Putamen (tissue), 1 donor: ENCODE measurements at places on chromosomes 6 and 20.

DNA sequence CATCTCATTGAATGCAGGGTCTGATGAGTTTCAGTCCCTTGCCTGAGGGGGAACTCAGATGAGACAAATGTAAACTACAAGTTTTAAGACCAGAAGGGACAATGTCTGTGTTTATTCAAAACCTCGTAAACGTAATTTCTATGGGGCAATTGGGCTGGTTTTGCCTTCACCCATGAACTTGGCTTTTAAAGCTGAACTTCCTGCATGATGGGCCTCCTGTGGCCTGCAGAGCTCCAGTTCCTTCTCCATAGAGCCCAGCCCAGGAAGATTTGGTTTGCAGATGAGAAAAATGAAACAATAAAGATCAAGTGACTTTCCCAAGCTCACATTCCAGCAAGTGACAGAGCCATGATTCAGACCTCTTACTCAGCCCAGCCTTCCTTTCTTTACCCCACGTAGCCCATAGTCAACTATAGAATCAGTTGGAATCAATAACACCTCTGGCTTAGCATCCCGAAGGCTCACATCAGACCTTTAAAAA, 612.3 kb downstream of the UTRN start:
- no peak for DNase-seq

GRCh38 chr6:43454290-43454695, 1.1 kb downstream of the DLK2 start:
- DNase-seq, result peak; percentile 78

- DNase-seq, result no peak
Observed at GRCh38 chr6:148840256-148840655, 93.4 kb downstream of the UST start.

DNA sequence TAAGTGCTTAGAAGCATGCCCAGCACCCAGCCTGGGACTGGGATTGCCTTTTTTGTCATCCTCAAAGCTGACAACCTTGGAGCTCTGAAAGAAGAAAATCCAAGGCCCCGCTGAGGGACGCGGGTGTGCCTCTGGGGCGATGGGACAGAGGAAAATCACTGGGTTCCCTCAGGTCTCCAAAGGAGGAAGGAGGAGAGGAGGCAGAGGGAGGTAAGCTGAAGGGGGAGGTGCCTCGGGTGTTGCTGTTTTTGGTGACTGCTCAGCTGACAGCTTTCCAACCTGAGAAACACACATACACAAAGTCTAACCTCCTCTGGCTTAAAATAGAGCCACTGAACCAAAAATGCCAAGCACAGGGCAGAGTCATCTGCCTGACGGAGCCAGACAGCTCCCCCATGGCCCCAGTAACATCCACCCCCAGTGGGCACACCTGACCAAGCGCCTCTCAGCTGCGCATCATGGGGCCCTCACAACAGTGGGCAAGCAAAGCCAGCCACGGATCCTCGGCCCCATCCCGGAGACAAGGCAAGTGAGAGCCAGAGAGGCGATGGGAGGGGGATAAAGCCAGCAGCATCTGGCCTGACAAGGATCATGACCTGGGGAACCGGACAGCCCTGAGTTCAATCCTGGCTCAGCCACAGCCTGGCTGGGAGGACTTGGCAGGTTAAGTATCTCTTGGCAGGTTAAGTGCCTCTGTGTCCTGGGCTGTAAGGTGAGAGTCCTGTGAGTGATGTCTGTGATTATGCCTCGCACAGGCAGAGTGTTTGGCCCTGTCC, 3.2 kb upstream of the KCNK15 start:
- DNase-seq, result no peak

DNA sequence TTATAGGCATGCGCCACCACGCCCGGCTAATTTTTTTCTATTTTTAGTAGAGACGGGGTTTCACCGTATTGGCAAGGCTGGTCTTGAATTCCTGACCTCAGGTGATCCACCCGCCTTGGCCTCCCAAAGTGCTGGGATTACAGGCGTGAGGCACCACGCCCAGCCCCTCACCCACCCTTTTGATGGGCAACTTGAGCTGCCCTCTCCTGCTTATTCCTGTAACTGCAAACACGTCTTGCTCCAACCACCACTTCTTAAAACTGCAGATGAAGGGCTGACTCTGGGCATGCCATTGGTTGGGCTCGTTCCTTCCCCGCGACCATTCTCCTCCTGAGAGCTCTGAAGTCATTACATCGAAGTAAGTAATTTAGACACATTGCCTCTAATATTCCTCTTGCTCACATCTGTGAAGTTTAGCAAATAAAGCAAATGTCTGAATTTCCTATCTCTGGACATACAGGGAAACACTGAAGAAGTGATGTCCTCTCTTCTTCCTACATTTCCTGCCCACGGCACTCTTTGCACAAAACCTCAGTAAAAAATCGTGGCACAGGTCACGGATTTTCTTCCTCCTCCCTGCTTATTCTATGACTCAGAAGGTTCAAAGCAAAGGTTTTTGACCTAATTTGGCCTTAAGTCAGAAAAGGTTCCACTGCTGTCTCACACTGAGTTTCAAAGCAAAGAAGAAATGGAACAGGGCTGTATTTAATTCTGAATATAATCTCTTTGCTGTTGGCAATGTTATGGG, 117.5 kb downstream of the GMPR start:
- no peak for DNase-seq

DNA sequence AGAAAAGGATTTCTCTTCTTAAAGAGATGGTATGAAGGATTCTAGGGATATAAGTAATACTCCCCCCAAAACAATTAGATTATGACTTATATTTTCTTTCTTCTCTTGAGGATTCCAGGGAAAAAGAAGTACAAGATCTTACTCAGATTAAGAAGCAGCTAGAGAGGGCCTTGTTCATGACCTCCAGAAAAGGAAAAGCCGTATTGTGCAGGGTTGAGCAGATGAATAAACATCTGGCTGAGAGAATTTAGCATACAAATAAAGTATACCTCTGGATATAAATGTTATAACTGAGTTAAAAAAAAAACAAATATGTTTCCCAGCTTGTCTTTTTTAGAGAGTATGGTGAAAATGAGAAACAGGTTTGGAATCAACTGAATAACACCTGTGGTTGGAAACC, 11.3 kb downstream of the MYO6 start:
- no peak for DNase-seq

GRCh38 chr6:49732781-49733180, 11.4 kb downstream of the CRISP3 start:
- no peak for DNase-seq

DNA sequence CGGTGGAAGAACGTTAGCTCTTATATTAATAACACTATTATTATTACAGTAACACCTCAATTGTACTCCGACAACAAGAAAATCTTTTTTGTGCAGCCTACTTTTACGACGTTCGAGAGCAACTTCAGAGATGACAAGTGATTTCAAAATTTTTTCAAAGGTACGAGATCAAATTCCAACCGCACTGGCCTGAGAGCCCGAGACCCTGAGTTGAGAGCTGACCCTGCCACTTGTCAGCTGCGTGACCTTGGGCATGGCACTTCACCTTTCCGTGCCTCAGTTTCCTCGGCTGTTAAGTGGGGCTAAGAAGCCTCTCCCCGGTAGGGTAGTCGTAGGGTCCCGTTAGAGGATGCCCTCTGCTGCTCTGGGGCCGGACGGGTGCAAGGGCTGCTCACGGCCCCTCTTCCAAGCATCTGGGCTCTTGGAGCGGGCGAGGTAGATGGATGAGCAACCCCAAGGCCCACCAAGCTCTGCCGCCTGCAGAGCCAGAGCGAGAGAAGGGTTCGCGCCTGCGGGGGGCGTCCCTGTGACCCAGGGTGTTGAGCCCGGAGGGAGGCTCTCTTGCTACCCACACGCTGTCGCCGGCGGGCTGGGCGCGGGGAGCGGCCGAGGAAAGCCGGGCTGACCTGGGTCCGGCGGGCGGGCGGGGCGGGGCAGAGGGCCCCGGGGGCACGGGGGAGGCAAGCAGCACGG, 510 bp downstream of the NDRG3 start:
- DNase-seq, result peak; percentile 14

DNA sequence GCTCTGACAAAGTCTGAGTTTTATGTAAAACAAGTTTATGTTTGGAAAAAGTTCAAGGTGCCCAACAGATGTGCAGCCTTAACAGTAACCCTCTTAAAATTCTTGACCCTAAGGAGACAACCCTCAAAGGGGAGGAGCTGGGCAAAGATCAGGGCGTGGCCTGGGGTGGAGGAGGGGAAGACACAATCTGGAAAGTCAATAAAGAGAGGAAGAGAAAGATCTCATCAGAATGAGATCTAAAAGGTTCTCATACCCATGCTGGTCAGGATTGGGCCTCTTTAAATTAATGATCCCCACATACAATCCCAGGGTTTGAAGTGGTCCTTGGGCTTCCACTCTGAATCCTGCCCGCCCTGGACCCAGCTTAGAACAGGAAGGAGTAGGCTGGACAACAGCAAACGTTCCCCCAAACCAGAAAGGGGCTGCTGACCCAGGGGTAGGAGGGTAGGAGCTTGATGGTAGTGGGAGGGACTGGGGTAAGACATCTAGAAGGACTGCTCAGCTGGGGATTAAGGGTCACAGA, 33.0 kb downstream of the FOXP4 start:
- DNase-seq, result no peak

DNA sequence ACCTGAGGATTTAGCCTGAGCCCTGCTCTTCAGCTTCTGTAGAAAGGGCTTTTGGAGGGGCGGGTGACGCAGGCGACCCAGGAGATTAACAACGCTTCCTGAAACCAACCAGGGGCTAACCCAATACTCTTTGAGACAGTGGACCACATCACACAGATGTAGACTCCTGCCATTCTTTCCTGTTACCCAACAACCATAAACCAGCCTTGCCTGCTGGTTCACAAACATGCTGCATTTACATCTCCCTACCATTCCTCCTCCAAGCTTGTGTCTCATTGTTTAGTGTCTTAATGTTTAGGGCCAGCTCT, 28.3 kb downstream of the PPP1R16B start:
- no peak for DNase-seq

DNA sequence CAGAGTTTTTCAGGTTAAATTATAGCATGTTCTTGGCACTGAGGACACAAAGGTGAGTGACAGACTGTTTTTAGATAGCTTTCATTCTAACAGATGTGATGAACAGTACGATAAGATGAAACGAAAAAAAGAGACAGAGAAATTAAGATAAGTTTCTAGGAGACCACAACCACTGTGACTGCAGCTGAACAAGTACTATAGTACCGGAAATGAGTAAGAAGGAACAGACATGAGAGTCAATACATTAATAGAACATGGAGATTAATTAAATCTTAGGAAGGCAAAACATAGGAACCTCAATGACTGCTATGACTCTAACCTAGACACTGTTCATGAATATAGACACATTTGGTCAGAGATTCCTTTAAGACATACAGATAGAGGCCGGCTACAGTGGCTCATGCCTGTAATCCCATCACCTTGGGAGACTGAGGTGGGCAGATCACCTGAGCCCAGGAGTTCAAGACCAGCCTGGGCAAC, 40.2 kb downstream of the HBS1L start:
- no peak for DNase-seq

DNA sequence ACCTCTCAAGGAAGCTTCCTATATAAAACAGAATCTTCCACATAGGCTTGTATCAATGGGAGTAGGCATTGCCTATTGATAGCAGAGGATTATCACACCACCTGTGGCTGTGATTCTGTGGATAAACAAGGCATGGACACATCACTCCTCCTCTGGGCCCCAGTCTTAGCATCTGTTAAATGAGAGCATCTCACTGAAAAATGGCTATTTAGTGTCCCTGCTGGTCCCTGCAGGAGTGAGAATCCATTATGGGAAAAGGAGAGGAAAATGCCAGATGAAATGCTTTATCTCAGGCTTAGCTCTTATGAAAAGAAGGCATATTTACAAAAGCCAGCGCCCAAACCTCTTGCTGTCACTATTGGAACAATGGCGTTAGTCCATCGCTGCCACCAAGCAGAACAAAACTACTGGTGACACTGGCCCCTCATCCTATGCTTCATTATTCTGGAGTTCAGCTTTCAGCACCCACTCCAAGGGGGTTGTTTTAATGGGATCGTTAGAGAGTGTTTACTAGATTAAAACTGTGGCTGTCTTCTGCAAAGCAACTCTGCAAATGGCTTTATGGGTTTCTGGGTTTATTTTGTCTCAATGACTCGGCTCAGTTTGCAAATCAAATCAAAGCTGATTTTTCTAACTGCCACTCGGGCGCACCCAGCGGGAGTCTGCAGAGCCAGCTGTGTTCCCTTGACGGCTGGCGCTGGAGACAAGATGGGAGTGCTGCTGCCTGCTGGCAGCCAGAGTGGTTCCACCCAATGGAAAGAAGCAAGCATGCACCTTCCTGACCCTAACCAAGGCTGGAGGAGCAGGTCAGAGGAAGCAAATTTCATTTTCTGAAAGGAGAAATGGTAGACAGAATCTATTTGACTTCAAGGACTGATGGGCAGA, 658.8 kb upstream of the CHD6 start:
- no peak for DNase-seq

DNA sequence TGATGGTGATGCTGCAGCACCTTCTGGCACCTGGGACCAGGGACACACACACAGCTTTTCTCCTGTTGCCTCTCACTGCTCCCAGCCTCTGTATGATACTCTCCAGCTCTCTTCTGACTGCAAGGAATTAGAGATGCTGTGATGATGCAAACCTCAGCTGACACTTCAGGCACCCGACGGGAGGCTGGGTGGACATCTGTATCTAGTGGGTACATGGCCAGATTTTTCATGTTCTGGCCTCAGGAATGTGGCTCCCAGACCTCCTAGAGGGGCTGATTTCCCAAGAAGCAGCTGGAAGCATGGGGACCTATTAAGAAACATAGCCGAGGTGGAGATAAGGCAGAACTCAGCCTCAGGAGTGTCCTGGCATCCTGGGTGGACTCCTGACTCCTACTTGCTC, 6.8 kb upstream of the EPB41L1 start:
- DNase-seq, result no peak

DNA sequence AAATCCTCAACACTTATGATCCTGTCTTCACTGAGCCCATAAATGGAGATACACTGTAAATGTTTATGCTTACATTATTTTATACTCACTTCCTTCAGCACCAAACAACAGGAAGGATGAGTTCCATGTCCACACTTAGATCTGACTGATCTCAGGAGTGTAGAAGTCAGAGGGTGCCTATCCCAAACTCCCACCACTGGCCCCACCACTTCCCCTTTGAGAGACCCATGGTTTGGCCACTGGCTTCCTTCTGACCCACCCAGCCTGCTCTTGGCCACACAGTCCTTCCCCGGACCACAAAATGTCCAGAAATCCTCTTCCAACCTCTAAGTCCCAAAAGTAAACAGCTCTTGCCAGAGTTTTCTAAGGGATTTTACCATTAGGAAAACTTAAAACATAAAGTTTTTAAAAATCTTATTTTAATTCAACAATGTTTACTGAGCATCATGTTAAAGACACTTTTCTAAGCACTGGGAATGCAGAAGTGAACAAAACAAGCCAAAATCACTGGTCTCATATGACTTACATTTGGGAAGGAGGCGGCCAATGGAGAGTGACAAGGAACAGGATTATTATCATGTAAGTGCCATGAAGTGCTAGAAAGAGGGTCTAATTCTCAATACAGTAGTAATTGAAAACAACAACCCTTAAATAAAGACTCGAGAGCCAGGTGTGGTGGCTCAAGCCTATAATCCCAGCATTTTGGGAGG, 103.8 kb downstream of the NRSN1 start:
- DNase-seq, result no peak

- no peak for DNase-seq
Observed at GRCh38 chr20:63119963-63120807, 95.7 kb downstream of the YTHDF1 start.

GRCh38 chr6:43142101-43142500, 29.0 kb upstream of the SRF start:
- DNase-seq, result no peak

- no peak for DNase-seq
Observed at GRCh38 chr6:78618970-78619369, 248.4 kb upstream of the IRAK1BP1 start.

GRCh38 chr20:31517373-31517772, 3.1 kb downstream of the HM13 start:
- DNase-seq, result no peak
